ENCODE measurements at places on chromosomes 4 and X. TPM values are rescaled to one million over a fixed set of nuclear protein-coding genes. Genes with fewer than 3 reads are reported as not detected.

GRCh38 chr4:141120036-141120593 lies 13.2 kb downstream of the RNF150 start:
- DNase-seq, result no peak

DNA sequence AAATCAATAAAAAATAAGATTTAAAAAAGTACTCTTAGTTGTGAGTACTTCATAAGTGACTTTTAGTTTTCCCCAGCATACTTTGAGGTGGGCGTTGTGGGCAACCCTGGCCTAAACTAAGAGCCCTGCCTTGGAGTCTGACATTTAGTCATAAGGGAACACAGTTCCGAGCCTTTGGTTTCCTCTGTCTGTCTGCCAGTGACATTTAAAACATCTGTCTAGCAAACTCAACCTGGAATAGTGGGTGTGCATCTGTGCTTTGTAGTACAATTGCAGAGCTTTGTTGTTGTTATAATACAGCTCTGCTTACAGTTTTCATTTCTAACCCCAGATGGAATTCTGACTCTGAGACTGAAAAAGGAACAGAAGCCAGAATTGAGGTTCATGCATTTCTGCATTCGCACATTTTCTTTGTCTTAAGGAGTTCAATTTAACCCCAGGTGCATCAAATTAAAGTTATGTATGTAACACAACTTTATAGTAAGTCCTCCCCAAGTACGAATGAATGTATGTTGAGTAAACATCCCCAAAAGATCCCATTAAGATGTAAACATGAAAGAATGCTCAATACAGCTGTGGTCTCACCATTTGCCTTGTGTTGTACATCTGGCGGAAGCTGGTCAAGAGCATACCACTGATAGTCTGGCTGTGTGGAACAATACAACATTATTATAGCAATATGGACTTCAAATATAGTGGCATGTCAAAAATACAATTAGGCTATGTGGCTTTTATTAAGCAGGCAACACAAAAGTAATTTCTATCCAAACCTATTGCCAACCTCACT lies 25.9 kb downstream of the TNIP3 start:
- no peak for DNase-seq

FHDC1 gene
- total RNA-seq, result 1.4 TPM

DNA sequence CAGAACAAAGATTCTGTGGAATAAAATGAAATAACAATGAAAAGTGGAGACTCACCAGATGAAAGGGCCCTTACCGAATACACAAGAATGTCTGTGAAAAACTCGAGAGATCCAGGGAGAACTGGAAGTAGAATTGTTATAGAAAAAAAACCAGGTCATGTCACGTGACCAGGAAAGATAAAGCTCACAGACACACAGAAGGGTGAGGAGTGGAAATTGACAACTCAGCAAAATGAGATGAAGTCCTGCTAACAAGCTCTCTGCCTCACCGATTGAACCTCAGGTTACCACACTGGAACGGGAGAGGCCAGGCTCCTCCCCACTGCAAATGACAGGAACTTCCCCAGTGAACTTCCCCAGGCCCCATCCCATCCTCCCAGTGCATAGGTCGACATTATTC lies 1618.0 kb upstream of the PCDH10 start:
- no peak for DNase-seq

DNA sequence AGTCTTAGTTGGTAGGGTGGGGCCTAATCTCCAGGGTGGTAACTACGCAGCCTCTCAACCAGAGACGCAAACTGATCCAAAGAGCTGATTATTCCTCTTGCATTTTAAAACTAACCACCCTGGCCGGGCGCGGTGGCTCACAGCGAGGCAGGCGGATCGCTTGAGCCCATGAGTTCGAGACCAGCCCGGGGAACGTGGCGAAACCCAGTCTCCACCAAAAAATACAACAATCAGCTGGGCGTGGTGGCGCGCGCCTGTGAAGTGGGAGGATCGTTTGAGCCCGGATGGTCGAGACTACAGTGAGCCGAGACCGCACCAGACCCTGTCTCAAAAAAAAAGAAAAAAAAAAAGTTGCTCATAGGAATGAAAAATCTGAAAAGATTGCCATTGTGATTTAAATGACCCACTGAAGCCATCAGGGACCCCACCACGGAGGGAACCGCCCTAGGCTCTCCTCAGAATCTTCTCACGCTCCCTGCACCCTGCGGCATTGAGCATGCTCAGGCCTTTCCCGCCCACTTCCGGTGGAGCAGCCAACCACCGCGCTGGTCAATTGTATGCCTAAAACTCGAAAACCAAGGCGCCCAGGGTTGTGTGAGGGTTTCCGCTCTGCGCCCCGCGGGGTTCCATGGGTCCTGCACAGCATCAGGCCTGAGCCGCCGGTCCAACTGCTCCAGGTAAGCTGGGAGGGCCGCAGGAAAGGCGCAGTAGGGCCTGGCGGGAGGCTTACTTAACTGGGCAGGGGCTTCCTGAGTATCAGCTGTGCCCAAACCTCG lies at the start of gene TRIM60:
Gene TRIM60 (plus strand): TSS at position 564 of the 776 bp plus-strand sequence. CDS start 8,074 bp downstream, outside the sequence.
- no peak for DNase-seq

All from Caco-2 (cell line).